ENCODE measurements at places on chromosomes 3 and 15.

DNA sequence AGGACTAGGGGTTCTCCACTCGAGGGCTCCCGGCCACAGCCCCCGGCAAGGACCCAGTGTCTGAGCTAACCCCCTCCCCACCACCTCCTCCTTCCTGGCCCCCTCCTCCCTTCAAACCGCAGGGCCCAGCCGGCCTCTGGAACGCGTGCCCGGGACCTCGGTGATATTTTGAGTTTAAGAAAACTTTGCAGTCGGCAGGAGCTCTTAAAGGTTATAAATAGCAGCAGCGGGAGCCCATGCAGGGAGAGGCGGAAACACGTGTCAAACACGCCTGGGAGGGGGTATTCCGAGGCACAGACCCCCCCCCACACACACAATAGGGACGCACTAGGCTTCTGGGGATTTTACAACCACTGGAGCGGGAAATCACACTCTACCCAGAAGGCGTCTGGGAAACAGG lies 3.1 kb upstream of the PTH1R start:
- DNase-seq = no peak

GRCh38 chr3:33032938-33033337 lies 64.0 kb downstream of the GLB1 start:
- no peak for DNase-seq

- DNase-seq = no peak
These were observed 20.7 kb downstream of the CYFIP1 start for GRCh38 chr15:22959321-22960101.

- DNase-seq = no peak
These were observed 238.6 kb downstream of the MEX3B start for GRCh38 chr15:81807186-81807585.

GRCh38 chr3:80331494-80332170 lies 563.8 kb upstream of the ROBO1 start:
- DNase-seq = no peak

- DNase-seq = no peak
These were observed 37.6 kb upstream of the ANKRD34C start for GRCh38 chr15:79244876-79245275.

DNA sequence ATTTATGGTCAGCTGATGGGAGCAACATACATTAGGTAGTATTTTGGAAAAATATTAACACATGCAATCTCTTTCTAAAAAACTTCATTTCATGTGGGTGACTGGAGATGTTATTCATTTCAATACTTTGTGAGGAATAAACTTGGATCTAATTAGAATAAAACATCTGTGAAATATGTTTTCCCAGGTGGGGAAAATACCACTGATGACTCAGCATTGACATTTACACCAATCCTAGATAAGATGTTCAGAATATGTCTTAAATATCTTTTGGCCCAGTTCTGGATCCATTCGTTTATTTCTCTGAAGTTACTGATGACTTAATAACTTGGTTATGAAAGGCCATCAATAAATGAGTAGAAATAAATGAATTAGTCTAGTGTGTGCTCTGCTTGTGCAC lies 247.6 kb downstream of the CHST2 start:
- DNase-seq = no peak

GRCh38 chr3:73605412-73605811 lies 19.3 kb downstream of the PDZRN3 start:
- no peak for DNase-seq

GRCh38 chr3:11212299-11212608 lies 58.0 kb downstream of the HRH1 start:
- DNase-seq = peak; percentile 46

- DNase-seq = no peak
These were observed 1375.1 kb upstream of the ALCAM start for GRCh38 chr3:103991461-103992115.

DNA sequence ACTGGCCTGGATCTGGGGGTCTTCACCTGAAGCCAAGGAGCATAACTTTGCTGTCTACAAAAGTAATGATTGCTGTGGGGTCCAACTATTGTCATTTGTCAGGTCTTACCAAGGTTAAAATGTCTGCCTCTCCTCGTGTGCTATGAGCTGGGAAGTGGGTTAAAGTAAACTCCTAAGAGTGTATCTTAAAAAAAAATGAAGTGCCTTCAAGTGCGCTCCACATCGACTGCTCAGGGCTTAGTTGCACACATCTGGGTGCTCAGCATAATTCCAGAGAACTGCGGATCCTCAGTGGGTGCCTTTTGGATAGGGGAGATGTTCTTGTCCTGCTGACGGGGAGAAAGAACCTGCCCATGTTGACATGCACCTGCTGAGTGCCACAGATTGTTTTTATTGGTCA lies 40.9 kb downstream of the EFCAB12 start:
- DNase-seq = no peak

DNA sequence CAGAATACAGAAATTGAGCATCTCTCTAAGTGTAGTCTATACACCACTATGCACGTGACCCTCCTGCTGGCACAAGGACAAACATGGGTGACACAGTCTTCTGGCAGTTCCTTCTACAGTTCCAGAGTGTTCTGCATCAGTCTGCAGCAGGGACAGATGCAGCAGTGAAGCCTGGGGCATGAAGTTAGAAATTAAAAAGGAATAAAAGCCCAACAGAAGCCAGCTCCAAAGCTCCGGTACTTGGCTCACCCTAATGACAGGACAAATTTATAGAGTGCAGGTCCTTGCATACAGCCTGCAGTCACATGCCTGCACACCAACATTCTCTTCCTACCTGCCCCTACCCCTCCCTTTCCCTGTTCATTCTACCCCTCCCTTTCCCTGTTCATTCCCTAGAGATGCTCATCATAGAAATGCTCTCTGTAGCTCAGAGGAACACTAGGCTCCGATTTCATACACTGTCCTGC lies 15.0 kb downstream of the UACA start:
- no peak for DNase-seq

DNA sequence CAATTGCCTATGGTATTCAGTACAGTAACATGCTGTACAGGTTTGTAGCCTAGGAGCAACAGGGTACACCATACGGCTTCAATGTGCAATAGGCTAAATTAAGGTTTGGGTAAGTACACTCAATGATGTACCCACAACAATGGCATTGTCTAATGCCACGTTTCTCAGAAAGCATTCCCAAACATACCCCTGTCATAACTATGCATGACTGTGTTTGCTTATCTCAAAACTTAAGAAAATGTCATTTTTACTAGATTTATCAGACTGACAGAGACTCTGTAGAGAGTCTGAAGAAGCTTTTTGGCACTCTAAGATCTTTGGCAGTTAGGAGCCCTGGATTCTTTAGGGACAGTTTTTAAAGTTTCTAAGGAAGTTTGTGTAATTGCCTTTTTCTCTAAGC lies 59.9 kb downstream of the MECOM start:
- DNase-seq = no peak

DNA sequence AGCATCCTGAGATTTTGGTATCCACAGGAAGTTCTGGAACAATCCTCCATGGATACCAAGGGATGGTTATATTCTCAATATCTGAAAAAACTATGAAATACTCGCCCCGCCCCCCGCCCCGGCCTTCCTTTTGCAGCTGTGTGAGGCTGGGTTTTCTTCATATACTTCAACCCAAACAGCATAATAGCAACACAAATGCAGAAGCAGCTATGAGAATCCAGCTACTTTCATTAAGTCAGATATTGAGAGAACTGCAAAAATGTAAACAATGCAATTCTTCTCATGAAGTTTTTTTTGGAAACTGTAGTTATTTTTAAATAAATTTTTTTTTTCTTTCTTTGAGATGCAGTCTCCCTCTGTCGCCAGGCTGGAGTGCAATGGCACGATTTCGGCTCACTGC lies 10.9 kb upstream of the IDH2 start:
- no peak for DNase-seq

DNA sequence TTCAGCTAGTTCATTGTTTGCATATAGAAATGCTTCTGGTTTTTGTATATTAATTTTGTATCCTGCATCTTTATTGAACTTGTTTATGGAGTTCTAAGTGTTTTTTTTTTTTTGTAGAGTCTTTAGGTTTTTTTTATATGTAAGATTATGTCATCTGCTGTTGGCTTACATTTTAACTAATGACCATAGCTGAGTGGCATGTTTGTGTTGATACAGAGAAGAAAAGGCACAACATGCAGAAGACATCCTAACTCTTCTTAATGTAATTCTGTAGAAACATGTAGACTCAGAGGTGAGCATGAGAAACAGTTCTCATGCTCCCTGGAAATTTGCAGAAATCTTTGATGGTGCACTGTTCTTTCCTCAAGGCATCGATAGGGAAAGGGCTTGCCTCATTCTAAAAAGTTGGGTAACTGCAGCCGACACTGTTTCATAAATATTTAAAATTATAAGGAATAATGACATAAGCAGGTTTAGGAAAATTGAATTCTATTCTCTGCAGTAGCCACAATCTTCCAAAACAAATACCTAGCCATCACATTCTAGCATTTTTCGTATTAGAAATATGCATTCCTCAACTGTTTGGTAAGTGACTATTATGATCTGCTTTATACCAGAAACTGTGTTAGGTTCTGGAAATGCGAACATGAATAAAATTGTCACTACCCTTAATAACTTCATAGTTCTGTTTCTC lies 499.6 kb upstream of the KCNMB2 start:
- no peak for DNase-seq

DNA sequence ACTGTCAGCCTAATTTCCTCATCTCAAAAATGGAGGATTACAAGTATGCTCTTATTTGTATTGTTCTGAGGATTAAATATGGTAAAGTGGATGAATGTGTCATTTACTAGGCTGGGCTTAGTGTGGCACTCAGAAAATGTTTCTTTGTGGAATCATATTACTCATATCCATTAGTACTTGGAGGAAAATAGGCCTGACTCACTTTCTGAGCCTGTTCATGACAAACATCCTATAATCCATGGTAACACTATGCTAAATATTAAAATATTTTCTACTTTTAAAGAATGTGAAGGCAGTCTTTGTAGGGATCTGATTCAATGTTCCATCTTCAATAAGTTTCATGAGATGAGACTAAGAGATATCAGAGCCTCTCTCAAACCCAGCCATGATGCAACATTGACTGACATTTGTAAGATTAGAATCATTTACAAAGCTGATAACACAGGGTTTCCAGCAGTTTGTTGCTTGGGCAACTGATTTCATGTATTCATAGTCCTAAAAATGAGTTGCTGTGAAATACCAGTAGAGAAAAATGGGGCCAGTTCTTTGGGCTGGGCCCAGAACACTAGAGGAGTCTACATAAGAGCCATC lies 1048.5 kb downstream of the NTRK3 start:
- peak; percentile 56 for DNase-seq

- DNase-seq = no peak
These were observed 3.6 kb downstream of the ZBED2 start for GRCh38 chr3:111591555-111591954.

DNA sequence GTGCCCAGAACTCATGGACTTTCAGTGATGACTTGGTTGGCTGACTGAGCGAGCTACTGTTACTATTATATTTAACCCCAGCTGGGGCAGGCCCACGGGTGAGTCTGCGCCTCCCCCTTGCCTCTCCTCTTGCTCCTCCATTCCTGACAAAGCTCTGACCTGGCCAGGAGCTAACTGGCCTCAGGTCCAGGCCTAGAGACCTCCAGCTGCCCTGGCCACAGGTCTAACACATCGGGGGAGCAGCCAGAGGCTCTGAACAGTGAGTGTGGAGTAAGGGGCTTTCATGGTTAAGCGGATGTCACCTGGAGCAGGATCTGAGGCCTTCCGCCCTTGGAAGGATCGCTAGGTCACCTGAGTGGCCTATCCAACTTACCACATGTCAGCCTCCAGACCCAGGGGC lies 96.3 kb upstream of the HERC1 start:
- DNase-seq = no peak

DNA sequence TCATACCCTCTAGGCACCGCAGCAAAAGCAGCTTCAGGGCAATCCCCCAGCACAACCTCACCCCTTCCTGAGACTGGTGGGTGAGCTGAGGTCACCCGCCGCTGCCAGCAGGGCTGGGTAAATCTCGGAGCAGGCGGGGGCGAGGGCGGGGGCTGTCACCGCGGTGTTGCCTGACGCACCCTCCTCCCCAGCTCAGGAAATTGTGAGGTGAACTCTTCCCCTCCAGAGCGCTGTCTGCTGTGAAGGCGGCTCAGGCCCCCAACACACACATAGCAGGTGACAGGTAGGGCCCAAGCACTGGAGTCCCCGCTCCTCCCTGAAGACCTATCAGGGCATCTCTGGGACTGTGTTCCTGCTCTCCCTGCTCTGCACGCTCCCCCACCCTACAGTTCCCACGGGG lies 30.2 kb upstream of the FURIN start:
- DNase-seq = no peak

All from RCC 7860 (cell line).